ENCODE measurements at places on chromosomes 12 and 14.

DNA sequence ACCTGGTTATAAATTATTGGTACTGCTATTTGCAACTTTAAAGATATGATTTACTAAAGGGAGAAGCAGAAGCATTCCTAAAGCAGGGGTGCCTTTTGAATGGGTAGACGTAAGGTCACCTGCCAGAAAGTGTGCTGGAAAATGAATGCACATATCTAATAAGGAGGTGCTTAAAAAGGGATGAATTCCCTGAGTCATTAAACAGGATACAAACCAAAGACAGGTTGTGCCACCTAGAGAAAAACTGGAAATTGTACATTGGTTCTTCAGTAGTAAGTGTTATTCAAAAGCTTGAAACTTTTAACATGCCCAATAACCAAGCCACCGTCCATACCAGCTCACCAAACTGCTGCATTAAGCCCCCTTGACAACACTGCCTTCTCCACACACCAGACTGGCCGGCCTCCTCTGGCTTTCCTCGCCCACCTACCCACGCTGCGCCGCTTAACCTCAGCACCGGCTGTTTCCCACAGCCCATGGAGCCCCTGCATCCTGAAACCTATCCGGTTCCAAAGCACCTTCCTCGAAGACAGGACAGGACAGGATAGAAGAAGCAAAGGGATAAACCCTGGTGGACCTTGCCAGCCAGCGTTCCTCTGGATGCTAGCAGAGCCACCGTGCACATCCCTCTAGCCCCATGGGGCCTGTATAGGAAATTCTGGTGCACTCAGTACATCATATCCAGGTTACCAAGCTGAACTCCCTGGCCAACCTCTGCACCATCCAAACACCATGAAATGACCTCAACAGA, 201.5 kb upstream of the CAND1 start:
- DNase-seq: no peak

DNA sequence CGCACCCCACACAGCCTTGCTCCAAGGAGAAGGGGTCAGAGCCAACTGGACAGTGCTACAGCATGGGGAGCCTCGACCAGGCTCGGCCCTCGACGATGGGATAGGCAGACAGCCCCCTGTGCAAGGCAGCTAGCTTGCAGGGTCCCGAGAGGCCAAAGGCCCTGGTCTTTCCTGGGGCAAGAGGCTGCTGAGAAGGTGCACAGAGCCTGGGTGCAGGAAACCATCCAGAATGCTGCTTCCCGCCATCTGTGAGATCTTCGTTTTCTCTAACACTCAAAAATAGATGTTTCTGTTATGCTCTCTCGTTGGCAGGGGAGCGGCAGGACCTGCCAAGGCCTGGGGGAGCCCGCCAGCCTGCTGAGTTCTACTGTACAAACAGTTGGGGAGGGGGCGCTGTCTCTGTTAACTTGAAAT, 168.0 kb upstream of the RTL1 start:
- DNase-seq: no peak

DNA sequence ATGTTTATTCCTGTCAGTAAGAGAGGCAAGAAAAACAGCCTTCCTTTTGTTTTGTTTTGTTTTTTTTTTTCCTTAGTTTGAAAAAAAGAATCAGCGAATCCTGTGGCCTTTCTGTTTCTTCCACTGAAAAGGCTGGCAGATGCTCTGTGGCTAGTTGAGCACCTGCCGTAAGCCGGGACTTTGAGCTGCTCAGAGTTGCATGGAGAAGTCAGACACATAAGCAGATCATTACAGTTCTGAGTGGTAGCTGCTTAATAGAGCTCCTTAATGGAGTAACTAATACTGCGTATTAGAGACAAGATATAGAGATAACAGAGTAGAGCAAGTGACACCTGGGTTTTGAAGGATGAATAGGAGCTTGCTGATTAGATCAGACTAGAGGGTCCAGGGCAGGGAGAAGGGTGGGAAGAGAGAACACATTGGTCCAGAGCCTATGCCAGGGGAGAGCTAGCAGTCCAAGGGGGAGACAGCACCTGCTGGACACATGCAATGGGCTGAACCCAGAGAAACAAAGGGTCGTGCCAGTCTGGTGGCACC, 129.4 kb downstream of the TSPAN9 start:
- DNase-seq: no peak

DNA sequence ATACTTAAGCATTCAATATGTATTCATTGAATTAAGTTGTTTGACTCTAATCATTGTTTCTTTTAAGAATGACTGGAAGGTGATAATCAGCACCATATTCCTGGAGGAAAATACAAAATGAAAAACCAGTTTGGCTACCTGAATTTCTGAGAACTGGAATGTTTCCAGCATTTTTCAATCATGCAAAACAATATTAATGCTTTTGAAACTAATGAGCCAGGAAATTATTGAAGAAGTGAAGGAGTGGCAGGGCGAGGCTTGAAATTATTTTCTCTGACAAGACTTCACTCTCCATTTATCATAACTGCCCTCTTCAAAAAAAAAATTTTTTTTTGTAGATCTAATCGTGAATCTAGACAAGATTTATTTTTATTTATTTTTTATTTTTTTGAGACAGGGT, 19.0 kb downstream of the TMEM19 start:
- no peak for DNase-seq

- DNase-seq: no peak
Measured at GRCh38 chr12:89328151-89329030, 23.9 kb downstream of the DUSP6 start.

DNA sequence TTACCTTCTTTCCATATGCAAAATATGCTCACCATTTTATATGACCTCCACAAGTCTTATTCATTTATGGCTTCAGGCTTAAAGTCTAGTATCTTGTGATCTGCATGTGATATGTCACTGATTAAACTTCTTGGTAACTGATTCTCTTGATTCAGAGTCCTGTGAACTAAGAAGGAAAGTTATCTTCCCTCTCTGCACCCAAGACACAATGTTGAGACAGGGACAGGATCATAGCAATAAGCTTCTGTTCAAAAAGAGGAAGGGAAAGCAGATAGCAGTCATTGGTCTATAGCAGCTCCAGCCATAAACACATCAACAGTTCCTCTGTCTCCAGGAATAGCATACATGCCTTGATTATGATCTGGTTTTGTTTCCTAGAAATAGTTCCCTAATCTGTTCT, 103.1 kb downstream of the UNC79 start:
- DNase-seq: no peak

DNA sequence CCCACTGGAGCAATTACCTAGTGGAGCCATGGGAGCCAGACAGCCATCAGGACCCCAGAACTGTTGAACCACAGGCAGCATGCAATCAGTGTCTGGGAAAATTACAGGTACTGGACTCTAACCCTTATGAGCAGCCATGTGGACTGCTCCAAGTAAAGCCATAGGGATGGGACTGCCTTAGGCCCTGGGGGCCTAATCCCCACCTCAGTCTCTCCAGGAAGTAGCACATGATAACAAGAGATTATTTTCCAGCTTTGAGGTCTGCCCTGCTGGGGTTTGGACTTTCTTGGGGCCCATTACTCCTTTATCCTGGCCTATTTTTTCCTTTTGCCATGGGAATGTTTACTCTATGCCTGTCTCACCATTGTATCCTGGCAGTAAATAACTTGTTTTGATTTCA, 226.8 kb downstream of the AEBP2 start:
- DNase-seq: no peak

- DNase-seq: no peak
Measured at GRCh38 chr14:98957211-98958047, 314.6 kb downstream of the BCL11B start.
